A172 (cell line): ENCODE measurements at places on chromosomes 1 and 21. TPM values are rescaled to one million over a fixed set of nuclear protein-coding genes. Genes with fewer than 3 reads are reported as not detected.

GRCh38 chr1:79460773-79461436 lies 454.4 kb upstream of the ADGRL4 start:
- DNase-seq, result no peak

DNA sequence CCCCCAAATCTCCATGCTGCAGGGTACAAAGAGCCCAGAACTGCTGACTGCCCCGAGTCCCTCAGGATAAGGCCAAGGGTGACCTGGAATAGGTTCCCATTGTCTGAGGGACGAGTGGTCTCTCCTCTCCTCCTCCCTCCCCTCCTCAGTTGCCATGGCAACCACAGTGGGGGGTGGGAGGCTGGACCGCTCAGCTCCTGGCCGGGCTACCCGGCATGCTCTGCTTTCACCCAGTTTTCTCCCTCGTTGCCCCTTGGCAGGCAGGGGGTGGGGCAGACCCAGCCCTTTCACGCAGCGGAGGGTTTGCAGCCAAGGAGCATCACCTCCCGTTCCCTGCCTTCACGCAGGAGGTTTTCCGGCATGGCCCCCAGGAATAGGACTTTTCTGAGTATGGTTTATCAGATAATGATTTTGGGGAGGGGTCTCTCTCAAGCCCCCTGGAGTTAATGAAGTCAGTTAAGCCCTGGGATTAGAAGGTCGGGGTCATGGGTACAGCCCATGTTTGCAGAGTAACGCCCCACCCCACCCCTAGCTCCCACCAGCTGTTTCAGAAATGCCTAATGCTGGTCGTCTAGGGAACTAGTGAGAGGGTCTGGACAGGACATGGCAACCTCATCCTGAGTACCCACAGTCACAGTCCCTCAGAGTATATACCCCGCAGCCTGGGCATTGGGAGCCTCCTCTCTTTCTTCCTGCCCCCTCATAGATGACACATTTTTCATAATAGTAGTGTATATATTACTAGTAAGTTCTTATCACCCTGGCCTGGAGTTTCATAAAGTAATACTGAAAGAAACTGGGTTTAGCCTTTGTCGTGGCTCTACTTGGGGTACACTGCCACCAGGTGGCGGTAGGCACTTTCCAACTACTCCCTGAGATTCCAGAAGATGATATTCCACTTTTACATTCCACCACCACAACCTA lies 20.7 kb downstream of the C1QB start:
- peak; percentile 48 for DNase-seq

Gene BLACAT1
- 0.28 and 1.4 TPM in 2 replicates for total RNA-seq

DNA sequence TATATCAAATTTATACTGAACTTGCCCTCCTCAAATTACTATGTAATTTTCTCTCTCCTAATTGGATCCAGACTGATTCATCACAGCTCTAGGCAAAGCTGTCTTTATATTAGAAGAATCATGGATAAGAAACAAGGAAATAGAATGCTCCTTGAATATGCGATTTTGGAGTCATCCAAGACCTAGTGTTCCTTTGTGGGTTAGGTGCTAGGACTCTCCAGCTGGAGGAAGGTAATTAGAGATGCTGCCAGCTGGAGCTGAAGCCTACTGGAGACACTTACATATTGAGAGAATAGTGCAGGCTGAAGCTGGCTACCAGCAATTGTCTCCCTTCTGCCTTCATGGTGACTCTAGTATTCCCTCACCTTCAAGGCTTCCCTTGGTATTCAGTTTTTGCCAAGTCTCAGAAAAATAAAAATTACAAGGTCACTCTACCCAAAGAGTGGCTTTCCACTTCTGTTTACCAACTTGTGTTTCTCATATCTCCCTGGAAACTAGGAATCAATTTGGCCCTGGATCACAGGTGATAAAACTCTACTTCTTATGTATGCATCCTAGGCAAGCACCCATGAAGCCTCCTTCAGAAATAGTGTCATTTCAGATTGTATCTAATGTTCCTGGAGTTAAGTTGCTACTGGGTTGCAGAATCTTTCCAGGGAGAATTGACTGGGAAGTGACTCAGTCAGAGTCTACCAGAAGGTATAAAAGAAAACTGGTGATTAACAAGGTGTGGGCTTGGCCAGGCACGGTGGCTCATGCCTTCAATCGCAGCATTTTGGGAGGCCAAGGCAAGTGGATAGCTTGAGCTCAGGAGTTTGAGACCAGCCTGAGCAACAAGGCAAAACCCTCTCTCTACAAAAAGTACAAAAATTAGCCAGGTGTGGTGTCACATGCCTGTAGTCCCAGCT lies 24.4 kb upstream of the DOCK7 start:
- no peak for DNase-seq

Gene CRP
- total RNA-seq, result not detected in 2 replicates

Gene RGS13
- not detected in 2 replicates for total RNA-seq

Gene ZBTB8OS
- 54.6 and 55.2 TPM in 2 replicates for total RNA-seq

Gene ACTL8
- total RNA-seq, result not detected in 2 replicates

DNA sequence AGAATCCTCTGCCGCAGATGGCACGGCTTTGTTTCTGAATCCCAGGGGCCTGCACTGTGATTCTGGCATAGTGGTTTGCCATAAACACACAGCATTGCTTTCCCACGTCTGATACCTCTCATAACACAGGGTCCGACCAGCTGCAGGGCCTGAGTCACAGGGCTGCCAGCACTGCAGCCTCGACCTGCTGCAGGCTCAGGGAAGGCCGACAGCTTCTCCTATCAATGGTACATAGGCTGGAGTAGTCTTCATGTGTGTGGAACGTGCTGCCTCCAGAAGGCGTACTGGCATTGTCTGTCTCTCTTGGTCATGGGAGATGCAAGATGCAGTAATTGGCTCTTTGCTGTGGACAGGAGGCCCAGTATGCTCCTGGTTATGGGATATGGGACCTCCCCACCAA lies 53.5 kb upstream of the PDE9A start:
- no peak for DNase-seq

GRCh38 chr1:118989878-118990378 lies 1.8 kb upstream of the TBX15 start:
- DNase-seq, result no peak

- DNase-seq, result no peak
Observed at GRCh38 chr1:228280106-228280901, 72.5 kb downstream of the OBSCN start.

DNA sequence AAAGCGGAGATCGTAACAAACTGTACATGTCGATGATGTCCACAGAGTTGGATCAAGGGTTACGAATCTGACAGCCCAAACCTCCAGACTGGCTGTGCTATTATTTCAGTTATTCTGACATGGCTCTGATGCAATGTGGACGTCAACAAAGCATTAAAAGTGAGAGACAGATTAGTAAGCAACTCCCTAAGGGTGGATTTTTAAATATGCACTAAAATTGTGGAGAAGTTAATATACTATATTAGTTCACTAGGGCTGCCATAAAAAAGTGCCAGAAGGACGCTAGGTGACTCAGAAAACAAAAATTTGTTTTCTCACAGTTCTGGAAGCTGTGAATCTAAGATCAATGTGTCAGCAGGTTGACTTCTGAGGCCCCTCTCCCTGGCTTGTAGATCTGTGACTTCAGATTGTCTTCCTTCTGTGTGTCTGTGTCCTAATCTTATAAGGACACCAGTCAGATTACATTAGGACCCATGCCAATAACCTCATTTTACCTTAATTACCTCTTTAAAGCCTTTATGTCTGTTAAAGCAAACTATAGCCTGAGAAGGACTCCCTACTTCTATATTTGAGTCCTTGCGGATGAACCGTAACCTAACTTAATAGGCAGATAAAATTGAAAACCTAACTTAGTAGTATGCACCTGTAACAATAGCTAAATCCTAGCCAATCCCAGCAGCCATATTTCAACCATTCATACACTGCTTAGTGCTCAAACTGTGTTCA lies 66.0 kb upstream of the BACH1 start:
- DNase-seq, result peak; percentile 94

Gene INSRR
- total RNA-seq, result not detected in 2 replicates

- DNase-seq, result no peak
Observed at GRCh38 chr1:17141441-17142197, 22.4 kb upstream of the PADI2 start.

DNA sequence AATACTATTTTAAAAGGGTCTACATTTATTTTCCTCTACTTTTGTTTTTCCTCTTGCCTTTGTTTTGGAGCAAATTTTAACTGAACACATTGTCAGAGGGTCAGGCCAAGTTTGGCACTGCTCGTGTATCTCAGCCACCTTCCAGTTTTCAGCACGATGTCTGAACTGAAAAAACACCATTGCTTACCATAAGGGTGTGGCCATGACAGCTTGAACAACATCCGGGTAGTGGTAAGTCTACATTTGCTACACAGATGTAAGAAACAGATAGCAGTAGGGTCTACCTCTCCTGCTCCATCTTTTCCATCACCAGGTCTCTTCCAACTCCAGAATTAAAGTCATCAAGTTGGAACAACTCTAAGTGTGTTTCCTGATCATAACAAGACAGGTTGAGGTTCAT lies 4.2 kb downstream of the HIVEP3 start:
- no peak for DNase-seq

DNA sequence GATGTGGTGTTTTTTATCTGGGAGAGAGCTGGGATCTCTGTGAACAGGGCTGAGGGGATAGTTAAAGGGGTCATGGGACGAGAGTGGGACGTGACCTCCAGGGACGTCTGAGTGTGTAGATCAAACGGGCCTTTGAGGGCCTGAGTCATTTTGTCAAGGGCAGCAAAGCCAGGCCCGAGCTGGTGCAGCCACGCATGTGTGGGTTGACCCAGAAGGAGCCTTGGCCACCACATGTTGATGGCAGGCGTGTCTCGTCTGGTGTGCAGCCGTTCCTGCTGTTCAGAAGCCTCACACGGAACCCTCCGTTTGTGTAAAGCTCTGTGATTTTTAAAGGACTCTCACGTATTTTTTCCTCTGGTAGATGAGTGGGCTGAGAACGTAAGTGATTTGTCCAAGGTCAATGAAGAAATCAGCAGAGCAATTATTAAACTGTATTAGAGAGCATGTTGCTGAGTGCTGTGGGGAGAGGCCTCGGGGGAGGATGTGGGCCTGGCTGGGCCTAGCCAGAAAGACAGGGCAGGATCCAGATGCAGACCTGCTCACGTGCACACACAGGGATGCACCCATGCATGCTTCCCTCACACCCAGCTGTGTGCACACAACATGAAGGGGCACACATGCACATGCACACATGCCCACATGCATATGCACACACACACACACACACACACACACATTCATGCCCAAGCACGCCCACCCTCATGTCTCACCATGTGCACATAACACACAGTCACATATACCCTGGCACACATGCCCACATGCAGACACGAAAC lies 89.8 kb downstream of the AJAP1 start:
- no peak for DNase-seq
